GM04504 (cell line): ENCODE measurements at places on chromosomes 12 and 14.

- DNase-seq, result no peak
Observed at GRCh38 chr12:32043928-32044549, 62.6 kb upstream of the BICD1 start.

GRCh38 chr12:10276774-10277173 is 30.9 kb upstream of the KLRD1 start:
- no peak for DNase-seq

DNA sequence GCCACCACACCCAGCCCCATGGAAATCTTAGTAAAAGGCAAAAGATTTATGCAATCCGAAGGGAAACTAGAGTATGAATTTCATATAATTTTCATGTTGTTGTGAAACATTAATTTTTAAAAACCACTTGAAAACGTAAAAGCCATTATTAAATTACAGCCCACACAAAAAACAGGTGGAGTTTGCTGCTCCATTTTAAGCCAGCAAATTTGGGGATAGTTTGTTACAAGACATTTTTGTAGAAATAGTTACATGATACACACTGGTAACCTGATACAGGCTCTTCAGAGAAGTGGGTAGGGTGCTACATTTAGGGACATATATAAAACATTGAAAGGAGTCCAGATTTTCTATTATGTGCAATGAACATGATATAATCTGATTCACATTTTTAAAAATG is 17.6 kb downstream of the GNPTAB start:
- DNase-seq, result no peak

- no peak for DNase-seq
Observed at GRCh38 chr12:48219631-48220030, 16.5 kb upstream of the OR10AD1 start.

GRCh38 chr14:101849125-101849524 is 87.6 kb downstream of the PPP2R5C start:
- DNase-seq, result no peak

DNA sequence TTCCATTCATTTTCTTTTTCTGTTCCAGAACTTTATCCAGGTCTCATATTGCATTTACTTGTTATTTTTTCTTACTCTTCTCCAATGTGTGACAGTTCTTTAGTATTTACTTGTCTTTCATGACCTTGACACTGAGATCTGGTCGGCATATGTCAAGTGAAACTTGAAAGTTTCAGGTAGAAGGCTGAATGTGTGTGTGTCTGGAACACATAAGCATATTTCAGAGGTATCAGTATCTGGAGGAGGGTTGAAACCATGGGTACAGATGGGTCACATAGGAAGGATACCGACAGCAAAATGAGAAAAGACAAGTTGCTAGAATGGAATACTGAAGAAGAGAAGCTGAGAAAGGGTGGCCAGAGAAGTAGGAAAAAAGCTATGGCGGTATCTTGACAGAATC is 22.5 kb upstream of the PTGDR start:
- no peak for DNase-seq

- DNase-seq, result peak; percentile 87
Observed at GRCh38 chr14:24241829-24242443, 487 bp downstream of the TINF2 start.

DNA sequence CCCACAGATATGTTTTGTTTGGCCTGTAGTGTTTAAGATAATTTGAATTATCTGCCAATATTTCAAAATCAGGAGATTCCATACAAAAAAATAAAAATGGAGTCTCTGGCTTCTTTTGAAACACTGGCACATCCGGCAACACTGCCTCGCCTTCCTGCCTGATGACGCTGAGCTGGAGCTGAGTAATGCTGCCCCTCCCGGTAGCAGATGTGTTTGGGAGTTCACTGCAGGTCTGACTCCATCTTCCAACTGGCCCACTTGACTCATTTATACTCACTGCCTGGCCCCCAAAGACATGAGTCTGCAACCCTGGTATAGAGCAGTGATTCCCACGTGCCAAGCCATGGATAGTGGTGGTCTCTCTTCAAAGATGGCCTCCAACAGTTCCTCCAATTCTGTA is 7.4 kb downstream of the CIT start:
- peak; percentile 83 for DNase-seq

GRCh38 chr12:13379531-13380188 is 183.1 kb downstream of the EMP1 start:
- DNase-seq, result no peak

DNA sequence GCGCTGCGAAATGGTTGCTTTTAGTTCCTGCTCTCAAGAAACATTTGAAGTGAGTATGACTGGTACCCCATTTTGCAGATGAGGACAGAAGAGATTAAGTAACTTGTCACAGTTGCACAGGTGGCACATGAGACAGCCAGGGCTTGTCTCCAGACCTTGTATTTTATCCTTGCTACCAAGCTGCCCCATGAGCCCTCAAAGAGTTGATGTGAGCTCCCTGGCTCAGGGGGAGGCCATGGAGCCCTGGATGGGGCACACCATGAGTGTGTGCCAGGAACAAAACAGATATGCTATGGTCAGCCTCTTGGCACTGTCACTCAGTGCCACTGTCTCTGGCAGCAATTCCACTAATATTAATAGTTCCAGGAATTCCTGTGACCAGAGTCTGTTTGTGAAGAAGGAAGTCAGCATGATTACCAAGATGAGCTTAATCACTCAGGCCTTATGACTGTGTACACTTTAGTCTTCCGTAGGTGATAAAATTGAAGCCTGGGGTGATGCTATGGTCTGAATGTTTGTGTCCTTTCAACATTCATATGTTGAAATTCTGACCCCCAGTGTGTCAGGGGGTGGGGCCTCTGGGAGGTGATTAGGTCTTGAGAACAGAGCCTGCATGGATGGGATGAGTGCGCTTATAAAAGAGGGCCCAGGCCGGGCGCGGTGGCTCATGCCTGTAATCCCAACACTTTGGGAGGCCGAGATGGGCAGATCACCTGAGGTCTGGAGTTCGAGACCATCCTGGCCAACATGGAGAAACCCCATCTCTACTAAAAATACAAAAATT is 806.8 kb downstream of the AACS start:
- DNase-seq, result no peak

DNA sequence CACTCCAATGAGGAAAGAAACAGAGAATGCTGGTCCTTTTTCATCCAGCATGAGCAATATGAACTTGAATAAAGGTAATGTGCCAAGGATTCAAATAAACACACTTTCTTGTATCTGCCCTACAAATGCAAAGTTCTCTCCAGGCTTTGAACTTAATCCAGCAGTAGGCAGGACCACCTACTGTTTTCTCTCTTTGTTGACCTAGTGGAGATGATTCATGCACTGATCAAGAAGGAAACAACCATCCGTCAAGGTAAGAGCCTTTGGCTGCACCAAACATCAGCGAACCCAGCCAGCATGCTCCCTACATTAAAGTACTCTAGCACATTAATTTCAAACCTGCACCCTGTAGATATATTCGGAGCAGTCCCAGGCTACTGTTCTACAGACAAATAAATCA is 489.3 kb downstream of the GALC start:
- DNase-seq, result no peak

GRCh38 chr12:29343022-29343799 is 37.8 kb downstream of the ERGIC2 start:
- DNase-seq, result no peak

DNA sequence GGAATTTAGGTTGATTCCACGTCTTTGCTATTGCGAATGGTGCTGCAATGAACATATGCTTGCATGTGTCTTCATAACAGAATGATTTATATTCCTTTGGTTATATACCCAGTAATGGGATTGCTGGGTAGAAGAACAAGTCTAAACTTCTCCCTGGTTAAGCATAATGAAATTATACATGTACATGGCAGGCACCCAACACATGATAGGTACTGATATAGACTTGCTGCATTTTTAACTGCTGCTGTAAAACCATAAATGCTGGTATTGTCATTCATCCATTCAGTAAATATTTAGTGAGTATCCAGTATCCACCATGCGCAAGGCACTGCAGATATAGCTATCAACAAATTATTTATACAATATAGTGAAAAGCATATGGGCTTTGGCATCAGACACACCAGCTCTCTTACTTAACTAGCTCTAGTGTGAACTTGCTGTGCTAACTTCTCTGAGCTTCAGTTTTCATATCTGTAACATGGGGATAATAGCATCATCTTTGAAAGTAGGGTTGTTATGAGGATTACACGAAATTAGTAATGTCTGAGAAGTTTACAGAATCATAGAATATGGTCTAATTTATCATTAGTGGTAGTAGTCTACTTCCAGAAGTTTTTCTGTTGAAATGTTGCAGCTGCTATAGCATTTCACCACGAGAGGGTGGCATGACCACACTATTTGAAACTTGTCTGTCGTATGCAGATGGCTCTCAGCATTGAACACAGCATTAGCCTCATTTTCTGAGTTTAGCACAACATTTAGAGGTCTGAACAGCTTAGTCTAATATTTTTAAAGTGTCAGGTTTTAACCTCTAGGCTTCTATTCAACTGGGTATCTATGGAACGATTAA is 32.0 kb upstream of the SEL1L start:
- no peak for DNase-seq

GRCh38 chr12:56234746-56235436 is 5.0 kb downstream of the SLC39A5 start:
- no peak for DNase-seq

DNA sequence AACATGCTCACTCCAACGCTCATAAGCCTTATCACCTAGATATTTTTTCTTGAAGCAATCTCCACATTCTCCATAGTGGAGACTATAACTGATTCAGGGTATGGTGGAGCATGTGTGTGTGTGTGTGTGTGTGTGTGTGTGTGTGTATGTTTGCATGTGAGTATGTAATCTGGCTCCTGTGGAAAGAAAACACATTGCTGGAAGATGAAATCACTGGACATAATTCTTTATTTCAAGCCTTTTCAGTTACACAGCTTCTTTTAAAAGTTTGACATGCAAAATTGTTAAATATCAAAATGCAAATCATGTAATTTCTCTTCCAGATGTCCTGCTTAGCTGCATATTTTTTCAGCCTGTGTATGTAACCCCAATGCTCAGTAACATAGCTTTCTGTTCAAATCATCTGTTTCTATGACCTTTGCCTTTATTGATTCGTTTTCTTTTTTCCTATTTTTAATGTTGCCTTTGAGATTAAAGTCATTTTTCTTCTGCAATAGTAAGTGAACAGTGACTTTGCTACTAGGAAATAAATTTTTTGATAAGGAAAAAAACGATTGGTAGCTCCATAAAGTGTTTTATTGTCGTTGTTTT is 80.5 kb upstream of the BTG1 start:
- no peak for DNase-seq

GRCh38 chr14:70890826-70891659 is 16.2 kb upstream of the PCNX1 start:
- DNase-seq, result no peak

- DNase-seq, result no peak
Observed at GRCh38 chr12:108886873-108887629, 7.2 kb downstream of the DAO start.

GRCh38 chr12:22533155-22533554 is 11.2 kb downstream of the C2CD5 start:
- no peak for DNase-seq

- DNase-seq, result no peak
Observed at GRCh38 chr14:74402401-74403251, 23.4 kb downstream of the SYNDIG1L start.

GRCh38 chr14:61868846-61869245 is 106.6 kb downstream of the SNAPC1 start:
- no peak for DNase-seq

- DNase-seq, result no peak
Observed at GRCh38 chr14:36844443-36845195, 183.0 kb downstream of the PAX9 start.

DNA sequence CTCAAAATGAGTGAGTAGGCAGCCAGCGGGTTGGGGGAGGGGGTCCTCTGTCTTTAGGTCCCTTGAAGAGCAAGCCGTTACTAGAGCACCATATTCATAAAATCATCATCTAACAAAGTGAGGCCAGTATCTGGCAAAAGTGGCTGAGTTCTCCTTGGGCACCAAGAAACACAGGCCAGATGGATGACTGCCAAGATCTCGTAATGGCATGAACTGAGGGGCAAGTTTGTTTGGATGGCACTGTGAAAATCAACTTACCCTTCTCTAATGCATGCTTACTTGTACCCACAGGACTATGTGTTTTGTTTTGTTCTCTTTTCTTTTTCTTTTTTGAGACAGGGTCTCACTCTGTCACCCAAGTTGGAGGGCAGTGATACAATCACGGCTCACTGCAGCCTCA is 41.6 kb downstream of the GNPTAB start:
- DNase-seq, result no peak

DNA sequence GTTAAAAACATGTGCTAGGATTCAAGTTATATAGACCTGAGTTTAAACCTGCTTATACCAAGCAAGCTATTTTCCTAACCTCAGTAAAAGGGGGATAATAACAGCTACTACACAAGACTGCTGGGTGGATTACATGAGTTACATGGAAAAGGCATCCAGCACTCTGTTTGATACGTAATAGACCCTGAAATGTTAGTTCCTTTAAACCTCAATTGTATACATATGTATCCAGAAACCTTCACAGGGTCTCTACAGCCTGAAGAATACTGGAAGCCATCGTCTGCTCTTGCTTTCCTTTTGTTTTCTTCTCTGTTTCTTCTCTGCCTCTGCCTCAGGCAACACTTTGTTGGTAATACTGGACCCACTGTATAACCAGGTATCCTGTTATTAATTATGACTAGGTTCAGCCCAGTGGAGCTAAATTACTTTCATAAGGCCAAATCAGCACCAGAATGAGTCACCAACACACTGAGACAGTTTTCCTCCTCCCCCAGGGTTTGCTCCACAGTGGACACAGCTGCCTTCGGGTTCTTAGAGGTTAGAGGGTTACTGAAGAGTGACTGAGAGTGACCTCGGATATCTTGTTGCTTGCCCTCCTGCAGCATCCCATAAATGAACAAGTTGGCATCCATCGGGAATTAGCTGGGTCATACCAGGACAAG is 127.1 kb downstream of the CAPZA3 start:
- peak; percentile 67 for DNase-seq

GRCh38 chr14:63752449-63753169 is 24.7 kb upstream of the SGPP1 start:
- DNase-seq, result no peak
